ENCODE measurements at places on chromosomes 12 and 14.

DNA sequence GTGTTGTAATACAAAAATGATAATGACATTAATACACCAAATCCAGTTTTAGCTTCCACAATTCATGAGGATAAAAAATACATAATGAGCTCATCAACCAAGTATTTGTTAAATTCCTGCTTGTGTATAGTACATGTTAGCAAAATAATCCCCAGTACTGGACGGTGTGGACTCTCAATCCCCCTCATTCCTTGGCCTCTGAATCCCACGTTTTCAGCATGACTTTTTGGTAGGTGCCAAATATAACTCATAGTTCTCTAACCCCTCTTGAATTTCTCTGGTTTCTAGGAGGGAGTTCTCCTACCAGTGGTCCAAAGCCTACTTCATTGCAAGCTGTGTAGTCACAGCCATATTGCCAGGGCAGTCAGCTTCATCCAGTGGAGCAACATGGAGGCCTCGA, 41.4 kb upstream of the EPS8 start:
- DNase-seq: no peak

- DNase-seq: no peak
These were observed 71.7 kb downstream of the KCNC2 start for GRCh38 chr12:75137896-75138295.

- no peak for DNase-seq
These were observed 512 bp downstream of the PDE1B start for GRCh38 chr12:54549774-54550451.

DNA sequence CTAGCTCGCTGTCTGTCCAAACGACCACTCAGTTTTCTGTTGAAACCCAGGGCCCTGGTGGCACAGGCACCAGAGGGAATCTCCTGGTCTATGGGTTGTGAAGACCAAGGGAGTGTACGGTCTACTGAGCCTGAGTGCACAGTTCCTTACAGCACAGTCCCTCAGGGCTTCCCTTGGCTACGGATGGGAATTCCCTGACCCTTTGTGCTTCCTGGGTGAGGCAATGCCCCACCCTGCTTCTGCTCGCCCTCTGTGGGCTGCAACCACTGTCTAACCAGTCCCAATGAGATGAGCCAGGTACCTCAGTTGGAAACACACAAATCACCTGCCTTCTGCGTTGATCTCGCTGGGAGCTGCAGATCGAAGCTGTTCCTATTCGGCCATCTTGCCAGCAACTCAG, 22.6 kb downstream of the GPHN start:
- DNase-seq: no peak

DNA sequence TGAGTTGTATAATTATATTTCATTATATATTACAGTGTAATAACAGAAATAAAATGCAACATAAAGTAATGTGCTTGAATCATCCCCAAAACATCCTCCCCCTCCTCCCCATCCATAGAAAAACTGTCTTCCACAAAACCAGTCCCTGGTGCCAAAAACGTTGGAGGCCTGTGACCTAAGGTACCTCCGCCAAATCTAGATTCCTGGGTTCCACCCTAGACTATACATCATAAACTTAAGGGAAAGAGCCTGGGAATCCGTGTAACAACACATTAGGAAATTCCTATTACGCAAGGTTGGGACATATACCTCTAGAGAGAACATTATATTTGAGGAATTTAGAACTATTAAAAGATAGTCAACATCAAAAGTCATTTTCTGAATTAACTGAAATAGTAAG, 38.0 kb downstream of the SPPL3 start:
- no peak for DNase-seq

Data from activated CD4-positive, CD25-positive, alpha-beta regulatory T cell treated with anti-CD3 and anti-CD28 coated beads, Interleukin-2, amount 50 U/mL, for 16 hours (primary cell).